ENCODE measurements at places on chromosomes 4 and X.
A peak's percentile ranks its signal among the peaks of the same experiment; 100 is the strongest.

GRCh38 chrX:19906293-19906692, 18.9 kb upstream of the SH3KBP1 start:
- DNase-seq, result no peak

DNA sequence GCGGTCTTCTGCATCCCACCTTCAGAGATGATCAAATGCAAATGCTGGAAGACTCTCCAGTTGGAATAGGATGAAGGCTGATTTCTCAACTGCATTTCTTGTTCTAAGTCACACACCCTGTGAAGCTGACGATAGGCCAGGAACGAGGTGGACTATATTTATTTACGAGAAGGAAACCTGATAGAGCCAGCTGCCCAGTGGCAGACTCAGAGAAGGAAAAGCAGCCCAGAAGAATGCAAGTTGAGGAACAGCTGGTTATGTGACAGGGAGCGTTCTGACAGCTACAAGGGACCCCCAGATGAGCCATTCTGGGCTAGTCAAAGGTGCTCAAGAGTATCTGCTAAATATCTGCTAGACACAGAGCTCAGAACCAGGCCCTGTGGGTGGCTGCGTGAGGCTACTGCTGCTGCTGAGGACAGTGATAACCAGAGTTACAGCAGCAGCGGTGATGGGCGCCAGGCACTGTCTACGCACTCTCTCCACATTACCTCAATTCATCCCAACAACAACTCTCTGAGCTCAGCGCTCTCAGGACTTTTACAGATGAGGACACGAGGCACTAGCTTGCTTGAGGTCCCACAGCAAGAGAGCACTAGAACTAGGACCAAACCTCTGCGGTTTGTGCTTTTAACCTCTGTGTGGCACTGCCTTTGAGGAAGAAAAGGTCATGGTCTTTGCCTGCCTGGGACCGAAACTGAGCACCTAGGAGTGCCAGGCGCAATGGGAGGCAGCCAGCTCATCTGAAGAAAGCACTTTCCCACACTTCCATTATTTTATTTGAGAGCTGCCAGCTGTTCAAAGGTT, 69.0 kb downstream of the GATB start:
- DNase-seq, result no peak

- DNase-seq, result no peak
Observed at GRCh38 chr4:31917334-31917733, 1197.2 kb downstream of the PCDH7 start.

DNA sequence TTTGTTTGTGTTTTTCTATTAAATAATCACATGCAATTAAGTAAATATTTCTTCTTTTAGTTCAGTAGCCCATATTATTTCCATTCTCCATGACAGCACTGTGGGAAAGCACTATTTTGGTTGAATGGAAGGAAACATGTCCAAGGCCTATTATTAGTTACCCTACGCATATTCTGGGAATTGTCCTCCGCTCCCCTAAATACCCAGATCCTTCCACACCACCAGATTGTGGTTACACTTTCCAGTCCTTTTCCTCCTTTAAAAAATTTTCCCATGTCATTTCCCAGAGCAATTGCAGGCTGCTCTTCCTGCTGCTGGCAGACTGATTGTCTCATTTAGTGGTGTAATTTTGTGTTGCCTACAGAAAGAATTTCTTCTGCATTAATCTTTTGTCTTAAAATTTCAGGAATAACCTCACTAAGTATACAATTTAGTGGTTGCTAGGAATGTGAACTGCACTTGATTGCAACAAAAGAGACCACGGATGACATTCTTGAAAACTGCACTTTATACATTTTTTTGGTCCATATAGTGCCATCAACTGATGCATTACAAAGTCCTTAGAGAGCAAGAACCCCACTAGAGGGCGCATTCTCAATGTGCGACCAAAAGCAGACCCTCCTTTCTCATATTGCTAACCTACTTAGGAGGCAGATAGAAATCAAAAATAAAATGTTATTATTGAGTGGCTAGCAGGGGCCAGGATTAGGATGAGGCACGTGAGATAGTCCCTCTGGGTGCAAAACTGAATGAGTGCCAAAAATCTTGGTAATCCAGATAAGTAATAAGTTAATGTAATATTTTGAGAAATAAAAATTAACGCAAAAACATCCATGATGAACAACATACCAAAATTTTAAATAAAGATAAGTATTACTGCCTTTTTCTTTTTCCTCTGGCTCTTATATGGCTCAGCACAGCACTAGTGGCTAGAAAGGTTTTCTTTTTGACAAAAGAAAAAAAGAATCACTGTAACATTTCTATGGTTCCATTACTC, 98.8 kb upstream of the IQCM start:
- peak; percentile 71 for DNase-seq

- no peak for DNase-seq
Observed at GRCh38 chrX:103098488-103098887, 5.5 kb upstream of the NXF3 start.

GRCh38 chr4:66929748-66930147, 615.6 kb downstream of the CENPC start:
- no peak for DNase-seq

DNA sequence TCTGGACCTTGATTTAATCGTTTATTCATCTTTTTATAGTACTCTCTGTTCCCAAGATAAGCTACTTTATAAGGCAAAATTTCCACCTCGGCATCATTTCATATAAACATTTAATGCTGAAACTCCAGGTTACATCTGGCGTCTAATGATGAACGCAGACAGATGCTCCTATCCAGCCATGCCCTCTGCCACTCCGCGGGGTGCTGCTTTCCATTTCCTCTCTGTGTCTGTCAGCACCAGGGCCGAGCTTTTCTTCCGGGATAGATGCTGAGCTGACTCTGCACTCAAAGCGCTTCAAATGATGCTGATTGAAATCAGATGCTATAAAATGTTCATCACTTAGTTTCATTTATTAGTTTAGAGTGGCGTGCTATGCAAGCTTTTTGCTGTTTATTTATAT, 80.5 kb upstream of the HELT start:
- no peak for DNase-seq

DNA sequence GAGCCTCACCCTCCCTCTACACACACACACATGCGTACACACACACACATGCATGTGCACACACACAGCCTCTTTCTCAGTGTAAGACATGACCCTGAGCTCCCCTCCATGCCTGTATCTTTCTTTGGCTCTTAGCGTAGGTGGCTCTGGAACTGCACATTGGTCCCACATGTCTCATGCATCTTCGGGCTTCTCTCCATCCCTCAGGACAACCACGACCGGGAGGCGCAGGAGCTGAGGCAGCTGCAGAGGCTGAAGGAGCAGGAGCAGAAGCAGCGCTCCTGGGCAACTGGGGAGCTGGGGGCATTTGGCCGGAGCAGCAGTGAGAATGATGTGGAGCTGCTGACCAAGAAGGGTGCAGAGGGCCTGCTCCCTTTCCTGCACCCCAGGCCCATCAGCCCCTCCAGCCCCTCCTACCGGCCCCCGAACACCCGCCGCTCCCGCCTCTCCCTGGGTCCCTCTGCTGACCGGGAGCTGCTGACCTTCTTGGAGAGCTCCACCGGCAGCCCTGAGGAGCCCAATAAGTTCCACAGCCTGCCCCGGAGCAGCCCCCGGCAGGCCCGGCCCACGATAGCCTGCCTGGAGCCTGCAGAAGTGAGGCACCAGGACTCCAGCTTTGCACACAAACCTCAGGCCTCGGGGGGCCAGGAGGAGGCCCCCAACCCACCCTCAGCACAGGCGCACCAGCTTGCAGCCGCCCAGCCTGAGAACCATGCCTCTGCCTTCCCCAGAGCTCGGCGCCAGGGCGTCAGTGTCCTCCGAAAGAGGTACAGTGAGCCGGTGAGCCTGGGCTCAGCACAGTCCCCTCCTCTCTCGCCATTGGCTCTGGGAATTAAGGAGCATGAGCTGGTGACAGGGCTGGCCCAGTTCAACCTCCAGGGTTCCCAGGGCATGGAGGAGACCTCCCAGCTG, 38.6 kb downstream of the FHDC1 start:
- no peak for DNase-seq

- DNase-seq, result peak; percentile 60
Observed at GRCh38 chrX:76253432-76253831, 80.6 kb downstream of the PBDC1 start.

DNA sequence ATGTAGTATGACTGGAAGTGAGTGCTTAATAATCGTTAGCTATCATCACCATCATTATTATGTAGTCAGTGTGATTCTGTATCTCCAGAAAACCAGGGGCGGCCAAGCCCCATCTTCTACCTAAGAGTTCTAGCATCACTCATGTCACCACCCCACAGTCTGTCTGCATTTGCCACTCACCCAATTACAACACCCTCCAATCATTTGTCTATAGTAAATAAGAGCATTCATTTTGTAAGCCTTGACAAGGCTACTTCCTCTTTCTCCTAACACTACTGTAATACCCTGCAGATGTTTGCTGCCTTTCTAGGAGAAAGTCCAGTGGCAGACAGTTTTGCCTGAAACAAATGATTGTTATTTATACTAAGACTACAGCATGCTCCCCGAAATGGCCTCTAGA, 15.8 kb upstream of the IL21 start:
- no peak for DNase-seq

GRCh38 chr4:2900741-2901140, 57.1 kb downstream of the ADD1 start:
- no peak for DNase-seq

DNA sequence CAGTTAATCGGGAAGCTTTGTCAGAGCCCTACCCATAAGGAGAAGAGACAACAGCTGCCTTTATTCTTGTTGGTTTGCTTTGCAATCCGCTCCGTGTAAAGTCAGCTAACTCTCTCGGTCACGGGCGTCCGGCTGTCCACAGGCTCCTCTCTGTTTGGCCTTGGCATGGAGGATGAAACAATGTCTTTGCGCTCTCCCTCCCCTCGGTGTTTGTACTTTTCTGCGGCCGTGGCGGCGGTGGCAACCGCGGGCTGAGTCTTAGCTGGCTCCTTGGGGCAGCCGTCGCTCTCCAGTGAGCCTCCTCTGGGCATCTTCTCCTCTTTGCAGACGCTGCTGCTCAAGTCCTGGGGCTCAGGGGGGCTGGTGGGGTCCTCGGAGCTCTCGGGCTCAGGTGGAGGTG, 10.6 kb upstream of the IRAK1 start:
- DNase-seq, result no peak

- DNase-seq, result no peak
Observed at GRCh38 chrX:40755291-40756249, 20.2 kb upstream of the MED14 start.

- no peak for DNase-seq
Observed at GRCh38 chr4:98728433-98728832, 70.0 kb upstream of the TSPAN5 start.

GRCh38 chrX:14030174-14030530, 460 bp upstream of the GEMIN8 start:
- peak; percentile 82 for DNase-seq

GRCh38 chrX:150767045-150767395, 73.8 kb downstream of the MTMR1 start:
- DNase-seq, result no peak

GRCh38 chr4:85544751-85545150, 69.8 kb downstream of the ARHGAP24 start:
- DNase-seq, result no peak

DNA sequence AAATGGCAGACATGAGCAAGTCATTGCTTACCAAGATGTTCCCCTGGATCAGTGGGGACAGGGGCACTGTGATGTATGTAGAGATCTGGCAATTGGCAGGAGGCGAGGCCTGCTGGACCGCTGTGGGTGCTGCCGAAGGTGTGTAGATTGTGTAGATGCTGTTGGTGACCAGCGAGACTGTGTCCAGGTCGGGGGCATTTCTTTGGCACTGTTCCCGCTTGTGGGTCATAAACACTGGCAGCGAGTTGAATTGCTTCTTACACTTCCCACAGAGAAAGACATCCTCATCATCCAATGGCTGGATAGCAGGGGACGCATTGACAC, 52.7 kb downstream of the CFAP299 start:
- DNase-seq, result no peak

- DNase-seq, result no peak
Observed at GRCh38 chr4:182549356-182549755, 306.2 kb downstream of the TENM3 start.

Measured in RKO (cell line).